ENCODE measurements at places on chromosomes 11 and 22. TPM values are rescaled to one million over a fixed set of nuclear protein-coding genes. Genes with fewer than 3 reads are reported as not detected.

Gene TSPAN32
- 6.5 TPM for total RNA-seq

Gene CHRM1
- total RNA-seq: not detected

Gene OR5M8
- not detected for total RNA-seq

Gene ARHGAP20
- not detected for total RNA-seq

- no peak overlapping the region for H3K27ac ChIP-seq
- H3K36me3 ChIP-seq: peaks cover 4% of the 10 kb centered on the region
- no peak for DNase-seq
- no peak overlapping the region for H3K4me3 ChIP-seq
- peaks cover 7% of the 10 kb centered on the region for H3K4me1 ChIP-seq
These were observed 73.4 kb downstream of the UVRAG start for GRCh38 chr11:75888416-75888815.

Gene C11orf42
- total RNA-seq: not detected

DNA sequence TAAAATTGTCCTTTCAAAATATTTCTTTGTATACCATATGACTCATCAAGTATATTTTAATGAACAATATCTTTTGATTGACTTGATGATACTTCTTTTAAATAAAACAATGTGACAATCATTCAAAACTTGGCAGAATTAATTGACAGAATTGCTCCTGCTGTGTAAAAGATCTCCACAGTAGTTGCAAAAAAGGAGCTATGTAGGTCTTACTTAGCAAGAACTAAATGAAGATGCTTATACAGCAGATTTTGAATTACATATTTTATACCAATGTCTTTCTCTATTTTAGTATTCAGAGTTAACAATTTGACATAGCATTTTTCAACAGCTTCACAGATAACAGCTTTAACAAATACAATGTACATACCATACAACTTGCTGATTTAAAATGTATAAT is 144.9 kb downstream of the DYNC2H1 start:
- no peaks in the 10 kb centered on the region for H3K4me1 ChIP-seq
- H3K36me3 ChIP-seq: no peaks in the 10 kb centered on the region
- no peak overlapping the region for H3K27ac ChIP-seq
- no peaks in the 10 kb centered on the region for H3K27me3 ChIP-seq
- H3K4me3 ChIP-seq: no peak overlapping the region
